A549 treated with GW870086 at 1 μM for 4 hours (cell line): ENCODE measurements at places on chromosomes 4 and X. TPM values are rescaled to one million over a fixed set of nuclear protein-coding genes. Genes with fewer than 3 reads are reported as not detected.

Gene TBC1D25
- total RNA-seq = 10.0 to 11.4 TPM (median 11.0 TPM) in 5 replicates

Gene PWWP3B
- total RNA-seq = not detected in 5 replicates

Gene DUX4
- not detected in 5 replicates for total RNA-seq

Gene ADH6
- 0.05 to 0.07 TPM in 2 of 5 replicates, not detected in the others for total RNA-seq

Gene NHSL2
- 0.26 to 0.37 TPM (median 0.31 TPM) in 5 replicates for total RNA-seq

Gene SMC1A
- total RNA-seq = 42.7 to 59.0 TPM (median 49.4 TPM) in 5 replicates
